CD4-positive, alpha-beta T cell treated with Interferon alpha-2 for 1 hour (primary cell): ENCODE measurements at places on chromosomes 6 and 20.

- peak; percentile 24 for DNase-seq
Observed at GRCh38 chr6:5665173-5665572, 341.6 kb downstream of the NRN1 start.

GRCh38 chr20:10510216-10510615, 75.1 kb downstream of the SLX4IP start:
- DNase-seq = no peak

GRCh38 chr6:44224965-44225305, 1.5 kb downstream of the SLC29A1 start:
- no peak for DNase-seq

DNA sequence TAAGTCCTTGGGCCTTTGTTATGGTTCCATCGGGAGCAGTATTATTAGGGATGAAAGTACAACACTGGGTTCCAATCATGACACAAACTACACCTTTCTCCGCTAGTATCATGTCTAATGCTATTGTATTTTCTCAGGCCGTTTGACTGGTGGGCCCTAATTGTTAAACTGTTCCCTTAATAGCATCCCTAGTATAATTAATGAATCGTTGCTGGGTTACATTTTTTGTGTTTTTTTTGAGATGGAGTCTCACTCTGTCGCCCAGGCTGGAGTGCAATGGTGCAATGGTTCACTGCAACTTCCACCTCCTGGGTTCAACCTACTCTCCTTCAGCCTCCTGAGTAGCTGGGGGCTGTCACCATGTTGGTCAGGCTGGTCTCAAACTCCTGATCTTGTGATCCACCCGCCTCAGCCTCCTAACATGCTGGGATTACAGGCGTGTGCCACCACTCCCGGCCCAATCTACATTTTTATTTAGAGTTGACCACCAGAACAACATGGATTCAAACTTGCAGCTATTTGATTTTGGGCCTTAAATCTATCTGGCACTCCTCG, 4.1 kb upstream of the ZNFX1 start:
- no peak for DNase-seq

- peak; percentile 67 for DNase-seq
Observed at GRCh38 chr6:144013486-144013909, 5.4 kb upstream of the PLAGL1 start.

DNA sequence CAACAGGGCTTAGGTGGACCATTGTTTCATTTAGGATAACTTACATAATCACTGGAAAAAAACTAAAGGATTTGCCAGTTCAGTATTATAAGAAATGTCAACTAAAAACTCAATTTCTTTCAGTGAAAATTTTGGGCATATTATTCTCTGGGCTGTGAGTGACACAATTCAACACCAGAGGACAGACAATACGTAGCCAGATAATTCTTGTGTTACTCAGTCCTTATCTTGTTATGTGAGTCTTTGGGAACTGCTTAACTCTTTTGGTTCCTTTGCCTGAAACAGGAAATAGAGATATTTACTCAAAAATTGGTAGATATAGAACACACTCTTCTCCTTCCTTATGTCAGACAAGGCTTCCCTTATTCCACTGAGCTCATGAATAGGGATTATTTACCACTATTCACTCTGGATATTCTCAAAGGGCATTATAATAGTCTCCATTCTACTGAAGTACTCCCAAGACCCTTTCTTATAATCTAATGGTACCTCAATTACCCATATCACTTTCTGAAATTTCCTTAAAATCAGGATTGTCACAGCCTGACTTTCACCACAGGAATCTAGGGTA, 4.9 kb upstream of the BEND6 start:
- DNase-seq = no peak

- no peak for DNase-seq
Observed at GRCh38 chr6:17297271-17298080, 16.3 kb downstream of the RBM24 start.

GRCh38 chr6:55670850-55671413, 91.9 kb upstream of the HMGCLL1 start:
- DNase-seq = no peak

GRCh38 chr6:106716966-106717365, 87.6 kb downstream of the QRSL1 start:
- DNase-seq = no peak

- DNase-seq = no peak
Observed at GRCh38 chr20:18728870-18729224, 84.7 kb upstream of the SCP2D1 start.

DNA sequence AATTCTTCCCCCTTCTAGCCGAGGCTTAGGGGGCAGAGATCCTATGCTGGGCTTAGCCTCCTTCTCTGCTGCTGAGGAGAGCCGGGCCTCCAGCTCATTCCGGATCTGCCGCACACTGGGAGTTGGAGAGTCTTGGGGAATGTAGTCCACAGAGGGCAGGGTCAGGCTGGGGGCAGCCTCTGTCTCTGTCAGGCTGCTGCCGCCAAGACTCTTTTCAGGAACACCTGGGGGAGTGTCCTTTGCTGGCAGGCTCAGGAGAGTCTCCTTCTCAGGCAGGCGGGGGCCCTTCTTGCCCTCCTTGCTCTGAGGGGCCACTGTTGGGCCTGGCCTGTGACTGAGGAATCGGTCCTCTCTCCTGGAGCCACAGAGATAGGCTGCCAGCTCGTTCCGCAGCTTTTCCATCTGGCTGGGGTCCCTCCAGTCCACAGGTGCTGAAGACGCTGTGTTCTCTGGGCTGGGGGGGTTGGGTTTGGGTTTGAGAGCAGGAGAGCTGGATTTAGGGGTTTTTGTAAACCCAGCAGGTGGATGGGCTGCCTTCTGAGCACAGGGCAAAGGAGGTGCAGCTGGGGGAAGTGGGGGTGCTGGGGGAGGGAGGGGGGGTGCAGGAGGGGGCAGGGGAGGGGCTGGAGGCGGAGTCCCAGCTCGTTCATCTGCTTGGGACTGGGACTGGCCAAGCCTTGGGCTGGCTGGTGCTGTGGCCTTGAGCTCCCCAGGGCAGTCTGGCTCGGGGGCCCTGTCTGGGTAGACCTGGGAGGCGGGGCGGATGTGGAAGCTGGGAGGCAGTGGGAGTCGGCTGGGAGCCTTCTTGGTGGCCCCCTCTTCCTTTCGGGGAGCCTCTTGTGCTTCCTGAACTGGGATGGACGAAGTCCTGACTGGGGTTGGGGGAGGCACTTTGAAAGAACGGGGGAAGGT, 36.1 kb downstream of the C6orf132 start:
- no peak for DNase-seq

- no peak for DNase-seq
Observed at GRCh38 chr20:20413810-20414281, 45.9 kb downstream of the INSM1 start.

- no peak for DNase-seq
Observed at GRCh38 chr6:158636778-158637177, 7.8 kb downstream of the DYNLT1 start.

DNA sequence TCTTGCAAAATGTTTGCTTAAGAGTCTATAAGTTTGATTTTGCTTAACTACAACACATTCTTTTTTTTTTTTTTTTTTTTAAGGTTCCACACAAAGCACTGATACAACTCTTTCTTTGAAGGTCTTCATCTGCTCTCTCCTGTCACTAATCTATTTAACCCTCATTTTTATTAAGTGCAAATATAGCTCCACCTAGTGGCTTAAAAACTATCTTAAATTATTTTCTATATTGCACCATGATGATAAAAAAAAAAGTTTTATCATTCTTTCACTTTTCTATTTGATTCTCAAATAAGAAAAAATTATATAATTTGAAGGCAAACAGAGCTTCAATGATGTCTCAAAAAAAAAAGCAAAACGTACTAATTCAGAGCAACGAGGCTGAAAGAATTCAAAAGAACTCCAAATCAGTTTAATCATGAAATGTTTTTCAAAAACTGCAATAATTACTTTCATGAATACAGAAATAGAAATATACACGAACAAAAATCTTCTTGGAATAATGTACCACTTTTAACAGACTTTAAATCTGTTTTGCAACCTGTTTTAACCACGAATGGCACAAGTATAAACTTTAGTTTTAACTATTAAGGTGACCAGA, 12.8 kb downstream of the ESF1 start:
- no peak for DNase-seq

DNA sequence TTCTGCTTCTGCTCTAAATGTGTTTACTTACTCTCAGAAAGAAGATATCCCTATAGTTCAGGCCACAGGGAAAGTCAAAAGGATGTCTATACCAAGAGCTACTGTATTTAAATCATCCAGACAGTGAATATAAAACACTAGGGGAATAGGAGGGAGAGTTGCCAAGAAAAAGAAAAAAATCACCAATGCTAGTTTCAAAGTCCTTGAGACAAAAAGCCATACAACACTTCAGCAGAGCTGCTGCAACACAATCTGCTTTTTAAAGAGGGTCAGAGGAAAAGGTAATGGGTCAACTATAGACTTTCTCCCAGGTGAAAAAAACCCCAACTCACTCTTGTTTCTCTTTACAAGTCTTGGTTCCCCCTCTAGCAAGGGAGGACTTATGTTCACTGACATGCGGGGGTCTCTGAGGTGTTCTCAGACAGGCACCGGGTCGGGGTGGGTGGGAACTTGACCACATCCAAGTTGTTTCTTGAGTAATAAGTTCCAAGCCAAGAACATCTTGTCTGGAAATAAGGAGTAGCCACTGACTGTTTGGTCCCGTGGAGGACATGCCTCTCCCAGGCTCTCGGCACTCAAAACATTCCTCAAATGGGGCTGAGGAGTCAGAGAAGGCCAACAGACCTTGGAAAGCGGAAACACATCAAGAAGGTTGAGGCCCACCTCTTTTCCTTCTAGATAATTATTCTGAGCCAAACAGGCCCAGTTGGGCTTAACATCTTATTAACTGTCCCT, 47.7 kb downstream of the GJA10 start:
- DNase-seq = no peak

GRCh38 chr6:77707603-77708002, 54.8 kb downstream of the MEI4 start:
- no peak for DNase-seq

DNA sequence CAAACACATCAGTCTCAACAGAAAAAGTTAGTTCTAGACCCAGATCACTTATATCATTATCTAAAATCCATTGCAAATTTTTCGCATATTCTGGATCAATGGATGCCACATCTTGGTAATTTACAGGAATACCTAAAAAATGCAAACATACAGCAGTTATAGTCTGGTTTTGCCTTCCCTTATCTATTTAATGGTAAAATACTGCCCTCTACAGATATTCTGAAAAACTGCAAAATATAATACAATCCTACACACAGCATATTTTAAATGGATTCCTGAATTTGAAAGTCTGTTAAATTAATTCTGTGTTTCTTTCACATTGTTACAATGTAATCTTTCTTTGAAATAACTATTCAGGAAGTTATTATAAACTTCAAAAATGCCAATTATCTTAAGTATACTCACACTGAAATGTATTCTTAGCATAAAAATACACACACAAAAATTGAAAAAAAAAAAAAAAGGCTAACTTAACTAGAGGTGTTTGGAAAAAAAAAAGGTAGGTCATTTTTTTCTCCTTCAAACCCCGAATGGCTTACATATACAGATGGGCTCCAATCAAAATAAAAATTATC, 88.4 kb downstream of the HACE1 start:
- peak; percentile 44 for DNase-seq

DNA sequence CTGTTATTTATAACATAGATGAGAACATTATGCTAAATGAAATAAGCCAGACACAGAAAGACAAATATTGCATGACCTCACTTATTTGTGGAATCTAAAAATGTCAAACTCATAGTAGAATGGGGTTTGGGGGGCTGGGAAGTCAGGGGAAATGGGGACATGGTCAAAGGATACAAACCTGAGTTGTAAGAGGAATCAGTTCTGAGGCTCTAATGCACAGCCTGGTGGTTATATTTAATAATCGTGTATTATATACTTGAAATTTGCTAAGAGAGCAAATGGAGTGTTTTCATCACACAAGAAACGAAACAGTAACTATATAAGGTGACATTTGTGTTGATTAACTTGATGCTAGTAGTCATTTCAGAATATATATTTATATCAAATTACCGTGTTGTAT, 40.8 kb upstream of the GFOD1 start:
- DNase-seq = no peak

GRCh38 chr20:58408603-58409246, 19.7 kb downstream of the VAPB start:
- peak; percentile 60 for DNase-seq

DNA sequence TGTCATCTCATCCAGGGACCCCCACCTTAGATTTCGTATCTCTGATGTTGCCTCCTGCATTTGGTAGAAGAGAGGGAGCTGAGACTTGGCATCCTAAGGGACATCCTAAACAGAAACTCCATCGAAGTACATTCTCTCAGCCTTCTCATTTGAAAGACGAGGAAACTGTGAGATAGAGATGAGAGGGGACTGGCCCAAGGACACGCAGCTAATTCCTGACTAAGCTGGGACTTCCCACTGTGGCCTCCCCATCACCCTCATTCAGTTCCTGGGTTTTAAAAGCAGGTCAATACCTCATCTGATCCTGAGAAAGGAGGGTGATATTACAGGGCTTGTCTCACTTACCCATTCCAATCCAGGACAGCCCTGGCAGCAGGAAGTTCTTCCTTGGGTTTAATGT, 855 bp upstream of the WFDC5 start:
- no peak for DNase-seq

DNA sequence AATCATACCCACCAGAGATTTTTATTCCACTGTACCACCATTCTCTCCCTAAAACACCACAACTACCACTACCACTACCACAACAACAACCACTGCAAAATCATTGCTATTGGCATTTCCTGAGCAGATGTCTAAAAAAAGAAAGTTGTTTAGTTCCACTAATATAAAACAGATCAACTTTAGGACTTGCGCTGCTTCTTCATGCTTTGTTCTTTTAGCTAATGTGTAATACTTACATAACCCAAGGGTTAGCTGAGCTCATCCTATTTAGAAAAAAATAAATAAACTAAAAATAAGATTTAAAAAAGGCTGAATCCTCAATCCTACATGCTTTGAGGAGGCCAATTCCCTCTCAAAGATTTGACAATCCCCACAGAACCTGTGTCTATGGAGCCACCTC, 11.4 kb downstream of the IYD start:
- no peak for DNase-seq

- DNase-seq = no peak
Observed at GRCh38 chr6:106087548-106088325, 1.6 kb downstream of the PRDM1 start.

- DNase-seq = no peak
Observed at GRCh38 chr6:154243793-154244750, 112.5 kb downstream of the IPCEF1 start.

DNA sequence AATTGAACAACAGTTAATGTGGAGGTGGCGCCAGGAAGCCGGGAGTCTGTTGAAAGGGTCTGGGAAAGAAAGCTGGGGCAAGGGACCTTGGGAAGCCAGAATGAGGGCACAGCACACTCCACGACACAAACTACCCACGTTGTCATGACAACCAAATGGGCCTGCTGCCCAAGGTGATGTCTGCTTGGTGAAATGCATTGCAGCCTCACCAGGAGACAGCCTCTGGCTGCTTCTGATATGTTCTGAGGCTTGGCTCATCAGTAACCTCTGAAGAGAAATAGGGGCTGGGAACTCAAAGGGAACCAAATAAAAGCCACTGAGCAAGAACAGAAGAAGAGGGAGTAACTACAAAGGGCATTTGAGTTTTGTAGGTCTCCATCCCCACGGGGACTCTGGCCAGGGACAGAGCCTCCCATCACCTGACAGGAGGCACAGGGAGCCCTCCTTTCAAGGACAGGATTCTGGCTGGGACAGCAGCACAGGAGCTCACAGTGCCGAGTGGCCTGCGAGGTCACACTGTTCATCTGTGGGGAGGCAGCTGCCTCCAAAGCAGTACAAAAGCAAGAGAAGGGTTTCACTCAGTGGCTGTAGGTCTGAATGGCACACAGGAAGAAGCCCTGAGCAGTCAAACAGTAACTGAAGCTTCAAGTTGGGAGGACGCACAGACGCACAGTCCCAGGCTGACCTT, 44.6 kb upstream of the KCNK16 start:
- DNase-seq = no peak

GRCh38 chr20:62252342-62252966, 14.1 kb downstream of the OSBPL2 start:
- no peak for DNase-seq
